ENCODE measurements at places on chromosomes 12 and 14.

- DNase-seq: no peak
Measured at GRCh38 chr12:23472329-23472971, 477.0 kb downstream of the SOX5 start.

DNA sequence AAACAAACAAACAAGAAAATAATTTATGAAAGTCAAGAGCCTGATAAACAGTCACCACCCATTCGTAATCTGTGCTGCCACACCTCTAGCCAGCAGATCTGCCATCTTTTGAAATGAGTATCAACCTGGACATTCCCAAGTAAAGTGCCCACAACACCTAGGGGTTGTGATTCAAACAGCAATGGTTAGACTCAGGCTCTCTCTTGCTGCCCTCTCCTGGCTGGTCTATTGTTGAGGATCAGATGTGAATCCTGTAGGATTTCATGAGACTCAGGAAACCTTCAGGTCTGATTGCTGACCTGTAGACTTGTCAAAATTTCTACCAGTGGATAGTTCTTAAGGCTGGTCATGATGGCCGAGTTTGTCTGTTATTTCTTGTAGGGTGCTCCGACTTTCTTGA lies 26.8 kb downstream of the DGLUCY start:
- no peak for DNase-seq

GRCh38 chr12:92468358-92469020 lies 234.3 kb upstream of the PLEKHG7 start:
- DNase-seq: no peak

DNA sequence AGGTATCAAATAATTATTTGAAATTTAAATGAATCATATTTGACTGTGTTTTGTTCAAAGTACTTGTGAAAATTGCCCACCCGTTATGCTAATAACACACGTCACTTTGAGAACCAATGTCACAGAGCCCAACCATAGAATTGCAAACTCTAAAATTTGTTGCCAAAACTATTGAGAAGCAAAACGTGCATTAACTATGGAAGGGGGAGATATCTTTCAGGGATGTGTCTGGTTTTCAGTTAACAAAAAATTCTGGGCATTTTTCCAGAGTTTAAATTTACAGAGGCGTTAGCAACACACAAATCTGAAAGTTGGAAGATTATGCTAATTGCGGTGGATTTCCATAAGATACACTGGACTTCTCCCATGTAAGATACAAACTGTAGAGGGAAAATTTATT lies 371.8 kb upstream of the E2F7 start:
- DNase-seq: no peak

DNA sequence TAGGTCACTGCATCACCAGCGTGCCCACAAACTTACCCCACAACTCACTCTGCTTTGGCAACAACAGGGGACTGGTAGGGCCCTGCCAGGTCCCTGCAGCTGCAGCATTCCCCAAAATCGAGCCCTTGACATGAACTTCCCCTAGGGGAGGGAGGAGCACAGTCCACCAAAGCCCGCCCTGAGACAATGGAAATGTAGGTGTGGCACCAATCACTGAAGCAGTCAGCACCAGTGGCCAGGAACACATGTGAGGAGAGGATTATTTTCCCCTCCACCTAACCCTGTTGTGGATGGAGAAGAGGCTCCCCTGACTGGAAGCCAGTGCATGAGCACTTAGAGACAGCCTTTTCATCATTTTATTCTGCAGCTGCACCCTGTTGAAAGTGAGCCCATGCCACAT lies 573.8 kb downstream of the SOX5 start:
- DNase-seq: no peak

GRCh38 chr12:1504304-1504894 lies 90.0 kb downstream of the FBXL14 start:
- DNase-seq: no peak

- DNase-seq: no peak
Measured at GRCh38 chr14:54782751-54783659, 119.6 kb downstream of the GCH1 start.

- DNase-seq: no peak
Measured at GRCh38 chr14:30195941-30196340, 268.3 kb upstream of the PRKD1 start.

- no peak for DNase-seq
Measured at GRCh38 chr12:67792185-67792584, 143.6 kb downstream of the DYRK2 start.
